GM10248 (cell line): ENCODE measurements at places on chromosomes 4 and X.
A peak's percentile ranks its signal among the peaks of the same experiment; 100 is the strongest.

DNA sequence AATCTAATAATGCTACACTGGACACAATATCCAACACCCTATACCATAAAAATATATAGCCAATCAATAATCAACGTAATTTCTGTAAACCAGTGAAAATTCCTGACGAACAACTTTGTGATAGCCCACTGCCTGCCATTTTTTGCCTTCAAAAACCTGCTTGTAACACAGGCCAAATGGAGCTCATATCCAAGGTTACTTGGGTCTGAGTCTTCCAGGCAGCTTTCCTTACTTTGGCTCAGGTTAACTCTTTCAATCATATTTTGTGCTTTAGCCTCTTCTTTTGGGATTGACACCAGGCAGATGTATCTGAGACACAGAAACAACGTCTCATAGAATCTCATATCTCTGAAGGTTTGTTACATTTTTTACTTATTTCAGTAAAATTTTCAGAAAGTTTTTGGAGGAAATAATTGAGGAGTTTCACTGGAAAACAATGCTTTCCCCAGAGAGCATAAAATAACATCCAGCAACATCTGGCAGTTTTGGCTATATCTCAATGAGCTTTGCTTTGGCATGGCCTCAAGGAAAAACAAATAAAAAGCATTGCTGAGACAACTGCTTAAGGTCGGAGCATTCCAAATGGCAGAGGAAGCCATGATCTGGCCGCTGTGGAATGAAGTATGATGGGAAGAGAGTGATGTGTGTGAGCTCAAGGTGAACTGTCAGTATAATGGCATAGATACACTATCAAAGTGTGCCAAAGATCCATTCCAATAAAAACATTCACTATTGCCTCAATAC is 162.9 kb upstream of the SPIN4 start:
- DNase-seq: no peak

GRCh38 chr4:127737295-127737694 is 7.1 kb downstream of the SLC25A31 start:
- no peak for DNase-seq

- DNase-seq: no peak
Measured at GRCh38 chr4:32196950-32197688, 1477.0 kb downstream of the PCDH7 start.

- no peak for DNase-seq
Measured at GRCh38 chr4:121995790-121996537, 44.1 kb upstream of the TRPC3 start.

GRCh38 chr4:113355550-113356371 is 306.3 kb downstream of the ANK2 start:
- DNase-seq: peak; percentile 68

GRCh38 chr4:137998666-137999429 is 243.3 kb downstream of the SLC7A11 start:
- no peak for DNase-seq

- no peak for DNase-seq
Measured at GRCh38 chrX:38108364-38108763, 102.0 kb downstream of the SYTL5 start.

DNA sequence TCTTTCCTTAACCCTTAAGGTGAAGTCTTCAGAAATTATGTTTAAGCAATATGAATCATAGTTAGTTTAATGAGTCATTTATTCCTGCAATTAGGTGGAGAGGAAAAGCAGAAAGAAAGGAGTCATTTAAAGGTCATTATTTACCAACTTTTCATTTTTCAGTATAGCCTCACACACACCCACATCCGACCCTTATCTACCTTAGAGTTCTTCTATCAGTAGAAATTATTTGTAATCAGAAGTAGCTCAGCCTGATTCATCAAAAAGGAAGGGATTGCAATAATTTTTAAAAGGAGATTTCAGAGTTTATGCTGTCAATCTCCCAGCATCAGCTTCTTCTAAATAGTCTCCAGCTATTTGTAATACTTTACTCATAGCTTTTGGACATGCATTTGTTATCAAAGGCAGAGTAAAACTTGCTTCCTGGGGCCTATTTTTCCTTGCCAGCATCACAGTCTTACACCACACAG is 5.9 kb downstream of the ANXA10 start:
- no peak for DNase-seq

DNA sequence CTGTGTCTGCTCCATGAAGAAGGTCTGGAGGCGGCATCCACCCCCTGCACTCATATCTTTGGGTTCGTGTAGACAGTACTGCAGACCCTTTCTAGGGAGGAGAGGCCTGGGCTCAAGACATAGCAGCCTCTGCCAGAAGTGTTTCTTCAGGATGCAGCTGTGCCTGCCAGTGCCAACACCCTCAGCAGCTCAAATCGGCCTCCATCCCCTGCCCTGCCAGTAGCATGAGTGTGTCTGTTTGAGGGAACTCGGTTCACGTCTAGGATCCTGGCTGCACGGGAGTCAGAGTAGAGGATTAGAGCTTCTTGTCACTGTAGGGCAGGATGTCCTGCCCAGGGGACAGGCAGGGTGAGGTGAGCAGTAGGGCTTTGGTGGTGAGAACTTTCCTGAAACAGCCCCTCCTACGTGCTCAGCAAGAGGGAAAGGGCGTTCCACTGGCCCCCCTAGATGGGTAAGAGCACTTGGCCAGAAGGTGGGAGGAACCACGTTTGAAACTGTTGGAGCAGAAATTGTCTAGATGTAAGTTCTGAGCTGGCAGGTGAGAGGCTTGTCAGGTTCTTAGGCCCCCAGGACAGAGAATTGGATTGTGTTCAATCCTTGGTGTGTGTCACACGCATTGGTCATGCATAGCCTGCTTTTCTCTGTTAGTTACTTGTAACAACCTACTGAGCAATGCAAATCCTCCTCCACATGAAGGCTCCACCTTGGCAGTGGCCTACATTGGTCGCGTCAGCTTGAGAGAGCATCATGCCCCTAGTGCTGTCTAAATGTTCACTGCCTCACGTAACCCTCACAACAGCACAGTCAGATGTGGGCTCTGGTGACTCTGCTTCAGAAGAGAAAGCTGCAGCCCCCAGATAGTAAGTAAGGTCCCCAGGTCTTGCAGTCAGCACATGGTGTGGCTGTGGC is 25.8 kb upstream of the FAM193A start:
- DNase-seq: no peak

DNA sequence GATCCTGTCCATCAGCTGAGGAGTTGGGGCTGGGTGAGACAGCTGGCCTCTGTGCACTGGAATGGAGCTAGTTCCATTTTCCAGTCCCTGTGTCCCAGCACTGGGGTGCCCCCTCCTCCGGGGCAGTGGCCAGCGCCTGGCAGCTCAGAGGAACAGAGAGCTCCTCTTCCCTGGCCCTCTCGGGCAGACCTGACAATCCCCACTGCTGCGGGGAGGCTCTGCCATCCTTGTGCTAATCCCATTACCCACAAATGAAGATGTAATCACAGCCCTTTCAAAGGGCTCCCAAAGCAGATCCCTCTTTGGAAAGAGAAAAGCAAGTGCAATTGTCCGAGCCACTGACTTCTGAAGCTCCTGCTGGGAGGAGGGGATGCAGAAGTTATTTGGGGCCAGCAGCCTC is 75.1 kb upstream of the MSX1 start:
- DNase-seq: no peak

DNA sequence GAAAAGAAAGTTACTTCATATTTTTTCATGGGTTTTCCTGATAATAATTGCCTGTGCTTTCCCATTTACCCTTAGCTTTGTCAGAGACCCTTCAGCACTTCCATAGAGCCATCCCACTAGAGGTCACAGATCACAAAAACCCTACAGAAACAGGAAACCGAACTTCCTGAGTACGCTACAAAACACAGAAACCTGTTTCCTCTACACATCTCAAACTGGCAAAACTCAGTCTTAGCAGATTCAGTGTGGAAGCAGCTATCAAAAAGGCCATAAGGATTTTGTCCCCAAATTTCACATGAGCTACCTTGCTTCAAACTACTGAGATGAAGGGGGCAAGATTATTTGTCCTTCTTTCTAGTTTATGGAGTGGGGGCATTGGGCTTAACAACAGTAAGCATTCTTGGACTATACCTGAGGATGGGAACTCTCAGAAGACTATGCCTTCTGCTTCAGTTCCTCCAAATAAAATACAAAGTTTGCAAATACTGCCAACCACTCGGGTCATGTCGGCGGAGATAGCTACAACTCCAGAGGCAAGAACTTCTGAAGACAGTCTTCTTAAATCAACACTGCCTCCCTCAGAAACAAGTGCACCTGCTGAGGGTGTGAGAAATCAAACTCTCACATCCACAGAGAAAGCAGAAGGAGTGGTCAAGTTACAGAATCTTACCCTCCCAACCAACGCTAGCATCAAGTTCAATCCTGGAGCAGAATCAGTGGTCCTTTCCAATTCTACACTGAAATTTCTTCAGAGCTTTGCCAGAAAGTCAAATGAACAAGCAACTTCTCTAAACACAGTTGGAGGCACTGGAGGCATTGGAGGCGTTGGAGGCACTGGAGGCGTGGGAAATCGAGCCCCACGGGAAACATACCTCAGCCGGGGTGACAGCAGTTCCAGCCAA is at the start of gene MMRN1:
Gene MMRN1, plus strand, starts transcription at position 206 of the 902 bp plus-strand sequence. Its CDS starts 118 bp downstream, at position 324.
- peak; percentile 13 for DNase-seq

GRCh38 chrX:23854122-23854521 is 53.6 kb downstream of the APOO start:
- DNase-seq: no peak

GRCh38 chr4:124786634-124787033 is 74.1 kb upstream of the ANKRD50 start:
- DNase-seq: no peak

DNA sequence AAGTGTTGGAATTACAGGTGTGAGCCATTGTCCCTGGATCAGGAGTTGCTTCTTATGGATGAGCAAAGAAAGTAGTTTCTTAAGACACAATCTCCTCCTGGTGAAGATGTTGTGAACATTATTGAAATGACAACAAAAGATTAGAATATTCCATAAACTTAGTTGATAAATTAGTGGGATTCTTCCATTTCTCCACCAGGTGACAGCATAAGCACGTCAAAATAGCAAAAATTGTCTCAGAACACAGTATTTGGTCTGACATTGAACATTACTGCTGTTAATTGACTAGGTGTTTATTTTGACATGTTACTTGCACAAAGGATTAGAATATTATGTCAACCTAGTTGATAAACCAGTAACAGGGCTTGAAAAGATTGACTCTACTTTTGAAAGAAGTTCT is 21.6 kb downstream of the CLDN34 start:
- DNase-seq: no peak
